ENCODE measurements at places on chromosomes 7 and 10.

DNA sequence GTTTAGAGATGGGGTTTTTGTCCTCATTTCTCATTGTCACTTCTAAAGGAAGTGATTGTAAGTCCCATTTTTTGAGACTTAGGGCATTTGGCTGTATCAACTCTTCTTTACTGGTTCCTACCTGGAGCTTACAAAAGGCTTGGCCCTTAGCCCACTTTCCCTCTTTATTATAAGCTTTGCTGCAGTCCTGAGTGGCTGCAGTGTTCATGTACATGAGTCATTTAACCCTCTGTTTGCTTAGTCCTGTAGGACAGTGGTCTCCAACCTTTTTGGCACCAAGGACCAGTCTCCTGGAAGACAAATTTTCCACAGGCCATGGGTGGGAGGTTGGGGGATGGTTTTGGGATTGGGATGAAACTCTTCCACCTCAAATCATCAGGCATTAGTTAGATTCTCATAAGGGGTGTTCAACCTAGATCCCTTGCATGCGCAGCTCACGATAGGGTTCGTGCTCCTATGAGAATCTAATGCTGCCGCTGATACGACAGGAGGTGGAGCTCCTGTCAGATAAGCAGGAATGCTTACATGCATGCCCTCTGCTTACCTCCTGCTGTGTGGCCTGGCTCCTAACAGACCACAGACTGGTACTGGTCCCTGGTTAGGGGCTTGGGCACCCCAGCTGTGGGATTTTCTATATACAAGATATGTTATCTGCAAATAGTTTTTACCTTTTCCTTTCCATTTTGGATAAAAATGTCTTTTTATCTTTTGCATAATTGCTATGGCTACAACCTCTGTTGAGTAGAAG is 99.7 kb downstream of the CCSER2 start:
- DNase-seq = peak; percentile 66

GRCh38 chr10:128086003-128086863 is 40.0 kb downstream of the MKI67 start:
- no peak for DNase-seq

DNA sequence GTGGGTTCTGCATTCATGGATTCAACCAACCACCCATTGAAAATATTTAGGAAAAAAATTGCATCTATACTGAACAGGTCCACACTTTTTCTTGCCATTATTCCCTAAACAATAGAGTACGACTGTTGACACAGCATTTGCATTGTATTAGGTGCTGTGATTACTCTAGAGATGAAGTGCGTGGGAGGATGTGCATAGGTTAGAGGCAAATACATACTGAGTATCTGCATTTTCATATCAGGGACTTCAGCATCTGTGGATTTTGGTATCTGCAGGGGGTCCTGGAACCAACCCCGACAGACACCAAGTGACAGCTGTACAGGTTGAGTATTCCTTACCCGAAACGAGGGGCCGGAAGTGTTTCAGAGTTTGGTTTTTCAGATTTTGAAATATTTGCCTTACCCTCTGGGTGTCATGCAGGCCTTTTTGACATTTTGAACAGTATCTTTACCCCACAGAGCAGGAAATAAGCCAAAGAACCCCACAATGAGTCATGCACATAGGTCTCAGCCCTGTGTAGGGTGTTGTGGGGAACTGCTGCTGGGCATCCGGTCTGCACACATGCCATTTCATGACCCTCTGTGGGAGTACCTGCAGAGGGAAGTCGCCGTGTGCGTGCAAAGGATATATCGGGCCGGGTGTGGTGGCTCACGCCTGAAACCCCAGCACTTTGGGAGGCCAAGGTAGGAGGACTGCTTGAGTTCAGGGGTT is 14.5 kb downstream of the NUDT5 start:
- DNase-seq = no peak

DNA sequence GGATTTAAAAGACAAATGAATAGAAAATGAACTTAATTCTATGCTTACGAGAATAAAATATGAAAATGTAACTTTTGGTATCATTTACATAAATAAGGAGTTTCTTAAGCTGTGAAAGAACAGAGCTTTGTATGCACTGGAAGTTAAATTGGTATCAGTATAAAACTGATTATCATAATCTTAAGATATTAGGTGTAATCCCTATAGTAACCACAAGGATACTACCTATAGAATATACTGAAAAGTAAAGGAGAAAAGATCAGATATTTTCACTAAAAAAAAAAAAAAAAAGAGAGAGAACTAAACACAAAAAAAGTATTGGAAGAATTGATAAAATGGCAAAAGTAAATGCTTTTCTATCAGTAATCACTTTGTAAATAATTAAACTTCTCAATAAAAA is 100.1 kb downstream of the TWIST1 start:
- no peak for DNase-seq

- DNase-seq = no peak
Observed at GRCh38 chr10:52621635-52622079, 150.9 kb downstream of the MBL2 start.

- DNase-seq = no peak
Observed at GRCh38 chr7:33809228-33809627, 96.1 kb upstream of the BMPER start.

DNA sequence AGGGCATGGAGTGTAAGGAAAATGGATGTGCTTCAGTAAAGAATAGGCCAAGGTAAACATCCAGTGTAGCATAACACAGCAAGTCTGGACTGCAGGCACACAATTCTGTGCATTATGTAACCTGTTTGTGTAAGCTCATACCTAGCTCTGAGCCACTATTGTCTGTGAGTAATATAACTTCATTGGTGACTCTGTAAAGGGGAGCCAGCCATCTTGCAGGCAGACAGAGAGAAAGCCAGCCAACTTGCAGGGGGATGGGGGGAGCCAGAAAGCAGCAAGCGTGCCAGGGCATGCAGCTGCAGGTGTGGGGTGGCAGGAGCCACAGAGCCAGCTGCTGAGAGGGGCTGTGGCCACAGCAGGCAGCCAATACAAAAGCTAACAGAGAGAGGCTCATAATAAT is 449.2 kb downstream of the IPMK start:
- no peak for DNase-seq

DNA sequence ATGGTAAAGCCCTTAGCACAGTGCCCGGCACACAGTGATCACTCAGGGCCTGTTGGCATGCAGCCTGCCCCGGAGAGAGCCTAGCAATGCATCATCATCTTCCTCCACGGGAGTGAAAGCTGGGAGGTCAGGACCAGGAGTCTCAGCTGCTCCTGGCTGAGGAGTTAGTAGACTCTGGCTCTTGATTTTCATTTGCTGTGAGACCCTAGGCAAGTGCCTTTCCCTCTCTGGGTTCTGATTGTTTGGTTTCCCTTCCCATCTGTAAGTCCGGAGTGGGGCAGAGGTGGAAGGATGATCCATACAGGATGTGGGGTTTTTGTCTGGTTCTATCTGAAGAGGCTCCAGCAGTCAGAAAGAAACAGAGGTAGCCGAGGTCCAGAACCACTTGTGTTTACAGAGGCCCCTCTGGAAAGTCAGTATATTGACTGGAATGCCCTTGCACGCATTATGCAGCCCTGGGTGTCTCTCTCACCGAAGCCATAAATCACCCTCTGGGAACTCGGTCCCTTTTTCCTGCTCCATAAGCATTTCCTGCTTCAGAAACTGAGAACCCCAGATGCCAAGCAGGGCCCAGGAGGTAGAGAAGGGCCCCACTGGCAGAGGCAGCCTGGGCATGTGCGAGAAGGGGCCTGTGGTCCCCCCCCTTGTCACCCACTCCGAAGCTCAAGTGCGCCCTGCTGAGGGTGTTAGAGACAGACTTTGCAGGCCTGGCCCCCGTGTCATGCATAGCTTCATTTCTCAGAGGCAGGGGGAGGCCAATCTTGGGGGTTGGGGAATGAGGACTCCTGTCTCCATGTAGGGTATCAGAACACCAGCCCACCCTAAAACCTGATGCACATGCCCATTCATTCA is 8.5 kb downstream of the UNC5B start:
- no peak for DNase-seq

GRCh38 chr10:45452268-45452667 is 78.3 kb downstream of the ALOX5 start:
- no peak for DNase-seq

DNA sequence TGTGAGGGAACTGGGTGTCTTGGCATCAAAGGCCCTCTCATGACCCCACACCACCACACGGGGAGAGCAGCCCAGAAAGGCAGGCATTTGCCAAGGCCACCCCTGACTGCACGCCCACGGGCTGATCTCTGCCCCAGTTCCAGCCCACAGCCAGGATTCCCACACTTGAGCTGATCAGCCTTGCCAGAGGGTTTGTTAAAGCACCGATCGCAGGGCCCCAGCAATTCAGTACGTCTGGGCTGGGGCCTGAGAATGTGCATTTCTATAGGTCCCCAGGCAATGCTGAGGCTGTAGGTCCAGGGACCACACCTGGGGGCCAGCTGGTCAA is 103.9 kb downstream of the TNS3 start:
- DNase-seq = no peak
